AG20443 (cell line): ENCODE measurements at places on chromosomes 1 and 21.

DNA sequence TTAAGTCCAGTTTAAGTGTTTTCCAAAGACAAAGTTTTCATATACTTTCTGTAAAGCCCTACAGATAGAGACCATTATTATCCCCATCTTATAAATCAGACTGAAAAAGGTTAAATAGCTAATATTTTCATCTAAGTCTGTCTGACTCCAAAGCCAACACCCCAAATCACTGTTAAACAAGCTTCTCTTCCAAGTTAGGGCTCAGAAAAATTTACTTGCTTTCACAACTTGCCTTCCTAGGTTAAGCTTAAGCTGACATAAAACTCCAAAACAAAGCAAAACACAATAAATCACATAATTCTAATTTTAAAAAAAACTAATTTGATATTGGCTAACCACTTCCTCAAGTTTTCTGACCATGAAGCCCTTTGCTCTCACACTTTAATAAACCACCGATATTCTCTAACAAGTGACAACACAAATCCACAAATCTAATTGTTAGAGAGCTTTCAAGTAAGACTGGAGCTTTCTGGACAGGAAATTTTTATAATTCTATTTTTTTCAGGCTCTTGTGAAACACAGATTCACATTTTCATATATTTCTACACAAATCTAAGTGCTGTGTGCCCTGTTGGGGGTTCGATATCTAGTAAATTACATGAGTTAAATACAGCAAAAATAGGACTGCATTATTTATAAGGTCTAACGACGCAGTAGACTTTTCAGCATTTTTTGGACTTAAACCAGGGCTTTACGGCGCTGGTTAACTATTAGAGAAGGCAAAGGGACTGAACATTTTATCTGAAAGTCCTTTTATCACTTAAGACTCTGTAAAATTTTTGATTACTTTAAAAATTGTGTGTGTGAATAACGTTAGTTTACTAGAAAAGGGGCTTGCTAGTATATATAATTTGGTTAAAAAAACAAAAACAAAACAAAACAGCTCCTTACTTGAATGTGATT, 2.1 kb downstream of the GNG12 start:
- no peak for DNase-seq

DNA sequence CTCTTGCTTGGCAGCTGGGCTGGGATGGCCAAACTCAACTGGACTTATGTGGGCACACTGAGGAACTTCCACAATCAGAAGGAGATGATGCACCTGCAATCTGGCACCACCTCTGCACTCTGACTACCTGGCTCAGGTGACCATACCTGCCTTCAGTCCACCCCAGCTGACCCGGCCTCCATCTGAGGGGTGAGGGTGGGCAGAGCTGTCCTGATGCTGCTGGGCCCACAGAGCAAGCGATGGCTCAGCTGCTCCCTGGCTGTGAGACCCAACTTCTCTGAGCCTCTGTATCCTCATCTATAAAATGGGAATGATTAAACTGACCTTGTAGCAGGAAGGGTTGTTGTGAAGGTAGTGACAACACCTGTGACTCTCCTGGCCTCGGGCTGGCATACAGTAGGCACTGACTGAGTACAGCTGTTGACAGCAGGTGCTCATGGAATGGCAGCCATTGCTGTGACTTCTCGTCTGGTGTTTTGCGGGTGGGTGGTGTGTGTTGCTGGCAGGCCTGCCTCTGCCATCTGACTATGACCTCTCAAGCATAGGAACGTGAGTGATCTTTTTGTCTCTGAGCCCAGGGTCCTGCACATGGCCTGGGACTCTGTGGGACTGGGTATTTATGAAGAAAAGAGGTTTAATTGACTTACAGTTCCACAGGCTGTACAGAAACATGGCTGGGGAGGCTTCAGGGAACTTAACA, 438.5 kb downstream of the PTPRU start:
- DNase-seq = no peak

- no peak for DNase-seq
Observed at GRCh38 chr1:36479505-36480051, 3.1 kb downstream of the CSF3R start.

DNA sequence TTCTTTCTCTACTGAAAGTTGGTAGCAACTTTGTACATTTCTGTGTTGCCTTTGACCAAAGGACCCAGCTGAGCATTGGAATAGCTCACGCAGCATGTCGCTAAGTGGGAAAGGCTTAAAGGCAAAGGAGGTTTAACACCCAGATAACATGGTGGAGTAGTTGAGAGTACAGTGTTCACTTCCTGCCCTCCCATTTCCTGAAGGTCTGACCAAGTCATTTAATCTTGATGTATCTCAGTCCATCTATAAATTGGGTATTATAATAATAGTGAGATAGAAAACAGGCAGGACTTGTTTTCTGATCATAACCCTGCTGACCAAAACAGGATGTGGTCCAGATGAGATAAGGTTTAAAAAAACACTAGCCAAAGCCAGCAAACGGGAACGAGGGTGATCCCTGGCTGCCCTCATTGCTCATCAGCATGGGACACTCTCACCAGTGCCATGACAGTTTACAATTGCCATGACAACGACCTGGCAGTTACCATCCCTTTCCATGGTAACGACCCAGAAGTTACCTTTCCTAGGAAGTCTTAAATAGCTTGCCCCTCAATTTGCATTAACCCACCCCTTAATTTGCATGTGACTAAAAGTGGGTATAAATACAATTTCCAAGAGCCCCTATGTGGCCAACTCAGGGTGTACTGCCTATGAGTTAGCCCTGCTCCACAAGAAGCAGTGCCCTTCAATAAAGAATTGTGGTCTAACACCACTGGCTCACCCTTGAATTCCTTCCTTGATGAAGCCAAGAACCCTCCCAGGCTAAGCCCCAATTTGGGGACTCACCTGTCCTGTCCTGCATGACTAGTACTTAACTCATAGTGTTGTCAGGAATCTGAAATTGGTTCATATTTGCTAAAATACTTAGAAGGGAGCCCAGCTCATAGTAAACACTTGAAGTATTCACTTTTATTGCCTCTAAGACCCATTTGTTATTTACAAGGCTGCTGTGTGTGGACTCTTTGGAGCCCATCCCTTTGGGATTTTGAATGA, 28.4 kb upstream of the FHAD1 start:
- no peak for DNase-seq

DNA sequence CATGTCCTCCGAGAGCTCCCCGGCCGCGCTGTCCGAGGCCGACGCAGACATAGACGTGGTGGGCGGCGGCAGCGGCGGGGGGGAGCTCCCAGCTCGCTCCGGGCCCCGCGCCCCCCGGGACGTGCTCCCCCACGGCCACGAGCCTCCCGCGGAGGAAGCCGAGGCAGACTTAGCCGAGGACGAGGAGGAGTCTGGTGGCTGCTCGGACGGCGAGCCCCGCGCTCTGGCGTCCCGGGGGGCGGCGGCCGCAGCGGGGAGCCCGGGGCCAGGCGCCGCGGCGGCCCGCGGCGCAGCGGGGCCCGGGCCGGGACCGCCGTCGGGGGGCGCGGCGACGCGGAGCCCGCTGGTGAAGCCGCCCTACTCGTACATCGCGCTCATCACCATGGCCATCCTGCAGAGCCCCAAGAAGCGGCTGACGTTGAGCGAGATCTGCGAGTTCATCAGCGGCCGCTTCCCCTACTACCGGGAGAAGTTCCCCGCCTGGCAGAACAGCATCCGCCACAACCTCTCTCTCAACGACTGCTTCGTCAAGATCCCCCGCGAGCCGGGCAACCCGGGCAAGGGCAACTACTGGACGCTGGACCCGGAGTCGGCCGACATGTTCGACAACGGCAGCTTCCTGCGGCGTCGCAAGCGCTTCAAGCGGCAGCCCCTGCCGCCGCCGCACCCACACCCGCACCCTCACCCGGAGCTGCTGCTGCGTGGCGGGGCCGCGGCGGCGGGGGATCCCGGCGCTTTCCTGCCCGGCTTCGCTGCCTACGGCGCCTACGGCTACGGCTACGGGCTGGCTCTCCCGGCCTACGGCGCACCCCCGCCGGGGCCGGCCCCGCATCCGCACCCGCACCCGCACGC, 547 bp downstream of the FOXD2 start:
- DNase-seq = no peak

DNA sequence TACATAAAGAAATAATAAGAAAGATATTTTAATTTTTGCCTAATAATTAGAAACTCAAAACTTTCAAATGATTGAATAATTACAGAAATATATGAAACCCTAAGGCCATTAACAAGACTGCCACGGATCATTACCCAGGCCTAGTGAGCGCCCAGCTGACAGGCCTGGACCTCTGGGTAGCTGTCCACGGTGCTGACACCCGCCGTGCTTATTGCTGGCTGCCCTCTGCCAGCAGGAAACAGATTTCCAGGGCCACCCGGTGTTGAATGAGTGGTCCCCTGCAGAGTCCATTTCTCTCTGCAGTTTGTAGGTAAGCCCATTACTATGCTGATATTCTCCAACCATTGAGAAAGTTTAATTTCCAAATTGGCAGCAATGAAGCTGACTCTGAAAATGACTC, 254.4 kb upstream of the GJB5 start:
- peak; percentile 74 for DNase-seq

DNA sequence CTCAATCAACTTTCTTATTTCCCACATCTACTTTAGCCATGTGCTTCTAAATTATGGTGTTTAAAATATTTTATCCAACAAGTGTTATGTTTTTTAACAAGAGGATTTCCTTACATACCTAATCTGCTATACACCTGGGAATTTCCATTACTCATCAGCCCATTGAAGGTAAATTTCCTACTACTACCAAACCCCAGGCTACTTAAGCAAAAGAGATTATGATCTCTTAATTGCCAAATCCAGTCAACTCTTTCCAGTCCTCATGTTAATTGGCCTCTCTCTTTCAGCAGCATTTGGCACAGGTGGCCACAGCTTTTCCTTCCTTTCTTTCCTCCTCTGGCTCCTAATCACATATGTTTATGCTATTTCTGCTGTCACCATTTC, 5.1 kb upstream of the C1orf162 start:
- DNase-seq = no peak

GRCh38 chr1:94490556-94490955, 51.0 kb downstream of the F3 start:
- no peak for DNase-seq

DNA sequence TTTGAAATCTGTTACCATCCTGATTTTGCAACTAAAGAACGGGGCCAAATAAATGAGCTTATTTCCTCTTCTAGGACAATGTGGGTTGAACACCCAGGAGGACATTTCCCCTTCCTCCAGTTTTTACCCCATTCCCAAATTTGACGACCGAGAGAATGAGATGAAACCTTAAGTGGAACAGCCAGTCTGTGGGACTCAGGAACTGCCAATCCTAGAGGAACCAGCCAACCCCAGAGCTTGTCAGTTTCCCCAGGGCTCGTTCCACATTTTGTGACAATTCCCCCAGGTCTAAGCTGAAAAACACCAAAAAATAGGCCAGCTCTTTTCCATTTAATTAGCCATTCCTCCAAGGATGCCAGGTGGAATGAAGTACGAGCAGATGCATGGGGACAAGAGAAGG, 21.3 kb upstream of the MAPKAPK2 start:
- DNase-seq = no peak

GRCh38 chr21:45618846-45619485, 24.6 kb upstream of the PCBP3 start:
- no peak for DNase-seq

DNA sequence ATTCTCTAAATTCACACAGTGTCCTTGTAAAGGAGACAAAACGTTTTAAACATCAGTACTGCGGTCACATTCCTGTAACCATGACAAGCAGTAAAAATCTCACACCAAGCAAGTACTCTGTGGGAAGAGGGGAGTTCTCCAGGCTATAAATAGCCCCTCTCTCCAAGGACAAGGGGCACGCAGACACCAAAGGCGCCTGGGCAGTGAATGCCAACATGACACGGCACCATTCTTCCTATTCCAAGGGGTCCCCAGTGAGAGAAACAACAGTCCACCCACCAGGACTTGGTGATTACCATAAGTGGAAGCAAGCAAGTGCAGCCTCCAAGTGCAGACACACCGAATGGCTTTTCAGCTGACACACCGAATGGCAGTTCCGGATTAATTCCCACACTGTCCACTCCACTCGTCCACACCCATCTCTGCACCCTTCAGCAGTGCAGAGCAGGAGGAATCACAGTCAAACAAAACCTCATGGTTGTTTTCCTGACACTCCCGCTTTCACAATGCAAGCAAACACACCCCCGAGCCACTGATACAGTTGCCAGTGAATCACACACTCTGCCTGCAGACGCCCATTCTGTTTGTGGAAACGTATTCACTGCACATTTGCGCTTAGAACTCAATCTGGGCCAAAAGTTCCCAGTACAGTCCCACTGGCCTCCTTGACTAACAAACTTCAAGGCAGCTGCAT, 1.8 kb downstream of the PTTG1IP start:
- peak; percentile 82 for DNase-seq

GRCh38 chr1:100328133-100328532, 24.2 kb upstream of the CDC14A start:
- no peak for DNase-seq

DNA sequence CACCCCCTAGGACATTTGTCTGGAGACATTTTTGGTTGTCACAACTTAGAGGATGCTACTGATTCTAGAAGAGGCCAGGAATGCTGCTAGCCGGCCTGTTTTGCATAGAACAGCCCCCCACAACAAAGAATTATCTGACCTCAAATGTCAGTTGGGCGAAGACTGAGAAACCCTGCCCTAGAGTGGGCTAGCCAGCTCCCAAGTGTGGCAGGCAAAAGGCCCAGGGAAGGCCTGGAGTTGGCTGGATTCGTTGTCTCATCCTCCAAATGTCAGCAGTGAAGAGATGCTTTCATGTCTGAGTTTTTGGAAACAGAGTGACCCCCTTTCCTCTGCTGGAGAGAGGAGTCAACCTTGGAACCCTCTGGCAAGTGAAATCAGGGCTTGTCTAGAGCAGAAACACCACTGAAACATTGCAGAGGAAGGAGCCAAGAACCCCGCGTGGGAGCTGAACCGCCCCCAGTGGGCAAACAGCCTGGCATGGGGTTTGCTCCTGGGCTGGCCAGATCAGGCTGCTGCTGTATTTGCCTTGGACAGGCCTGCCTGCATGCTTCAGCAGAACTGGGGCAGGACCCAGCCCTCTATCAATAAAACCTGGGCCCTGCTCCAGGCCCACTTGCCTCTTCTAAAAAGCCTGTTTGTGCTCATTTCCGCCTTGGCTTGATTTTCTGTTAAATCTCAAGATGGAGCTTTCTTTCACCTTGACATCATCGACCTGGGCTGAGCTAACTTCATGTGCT, 32.9 kb downstream of the RASSF5 start:
- peak; percentile 30 for DNase-seq

DNA sequence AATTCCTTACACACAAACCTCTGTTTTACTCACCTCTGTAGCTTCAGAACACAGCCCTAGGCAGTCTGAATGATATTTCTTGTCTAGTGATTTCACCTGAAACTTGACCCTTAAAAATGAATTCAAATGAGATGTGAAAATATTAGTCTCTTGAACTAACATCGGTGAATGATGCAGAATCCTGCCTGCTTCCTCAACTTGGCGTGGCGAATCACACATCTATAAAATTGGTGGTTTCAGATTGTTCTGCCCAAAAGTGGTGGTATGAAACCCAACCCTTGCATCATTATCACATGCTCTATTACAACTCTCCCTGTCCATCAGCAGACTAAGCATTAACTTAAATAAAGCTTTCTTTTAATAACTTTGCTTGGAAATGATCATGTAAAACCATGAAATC, 26.9 kb upstream of the C1orf21 start:
- DNase-seq = no peak

- peak; percentile 97 for DNase-seq
Observed at GRCh38 chr1:93878889-93879586, at the start of gene DNTTIP2. TSS of gene DNTTIP2 (minus strand) at chr1:93879206. CDS start at chr1:93879148, 58 bp downstream.

GRCh38 chr1:185044387-185044786, 971 bp upstream of the RNF2 start:
- DNase-seq = no peak

GRCh38 chr1:202564958-202565495, 145.2 kb downstream of the SYT2 start:
- DNase-seq = no peak

- no peak for DNase-seq
Observed at GRCh38 chr1:30024411-30025195, 698.8 kb downstream of the MATN1 start.
